ENCODE measurements at places on chromosomes 16 and 17. TPM values are rescaled to one million over a fixed set of nuclear protein-coding genes. Genes with fewer than 3 reads are reported as not detected.
A peak's percentile ranks its signal among the peaks of the same experiment; 100 is the strongest.

Gene CCL4
- total RNA-seq: 82.1 TPM

Gene SOX15
- 0.64 TPM for total RNA-seq

Gene GFAP
- total RNA-seq: not detected

Gene ST6GALNAC1
- not detected for total RNA-seq

Gene PGS1
- total RNA-seq: 55.2 TPM

Gene TBC1D3B
- 8.3 TPM for total RNA-seq

Gene NXPH3
- not detected for total RNA-seq

Gene KRTAP3-1
- total RNA-seq: not detected

Gene EZH1
- 81.6 TPM for total RNA-seq

Gene WIPI1
- 11.2 TPM for total RNA-seq

Gene COPS3
- 73.7 TPM for total RNA-seq

Gene CDT1
- 4.3 TPM for total RNA-seq

Gene UTS2R
- not detected for total RNA-seq

DNA sequence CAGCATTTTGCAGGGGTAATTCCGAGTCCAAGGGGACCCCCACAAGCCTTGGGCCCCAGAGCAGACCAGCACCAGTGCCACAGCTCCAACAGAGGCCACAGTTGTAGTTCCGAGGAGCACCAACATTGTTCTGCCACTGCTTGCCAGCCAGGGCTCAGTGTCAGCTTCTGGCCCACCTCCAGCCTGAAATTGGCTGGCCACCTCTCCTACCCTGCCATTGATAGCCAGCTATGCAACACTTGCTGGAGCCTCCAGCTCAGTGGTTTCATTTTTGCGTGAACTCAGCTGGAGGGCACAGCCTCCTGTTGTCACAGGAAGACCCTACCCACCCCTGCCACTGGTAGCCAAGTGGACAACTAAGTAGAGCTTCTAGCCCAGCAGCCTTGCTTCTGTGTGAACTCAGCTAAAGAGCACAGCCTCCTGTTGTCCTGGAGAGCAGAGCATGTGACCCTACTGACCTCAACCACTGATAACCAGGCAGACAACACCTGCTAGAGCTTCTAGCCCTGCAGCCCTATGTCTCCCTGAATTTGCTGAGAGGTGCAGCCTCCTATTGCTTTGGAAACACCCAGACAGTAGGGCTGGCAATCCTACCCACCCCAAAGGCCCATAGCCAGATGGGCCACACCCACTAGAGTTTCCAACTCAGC is 24.9 kb downstream of the HYDIN start:
- no peak for DNase-seq

- DNase-seq: no peak
These were observed 44.3 kb upstream of the GNG13 start for GRCh38 chr16:844638-845350.

- DNase-seq: no peak
These were observed 52.4 kb upstream of the MRPS23 start for GRCh38 chr17:57902117-57902799.

DNA sequence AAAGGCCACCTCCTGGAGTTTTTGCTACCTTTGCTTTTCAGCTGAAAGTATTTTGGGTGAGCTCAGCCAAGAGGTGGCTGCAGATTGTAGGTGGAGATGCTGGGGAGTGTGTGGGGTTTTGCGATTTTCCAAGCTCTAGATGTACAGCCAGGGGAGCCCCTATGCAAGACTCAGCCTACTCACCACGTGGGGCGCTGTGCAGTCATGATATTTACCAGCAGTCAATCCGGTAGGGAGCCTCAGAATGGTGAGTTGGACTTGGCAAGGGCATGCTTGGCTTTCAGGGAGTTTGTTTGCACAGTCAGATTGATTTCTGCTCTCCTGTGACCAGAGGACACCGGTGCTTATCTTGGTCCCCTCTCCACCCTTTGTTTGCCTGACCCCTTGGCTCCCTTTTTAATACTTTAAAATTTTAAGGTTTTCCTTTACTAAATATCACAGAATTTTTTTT is 175.3 kb downstream of the UTP18 start:
- DNase-seq: no peak

DNA sequence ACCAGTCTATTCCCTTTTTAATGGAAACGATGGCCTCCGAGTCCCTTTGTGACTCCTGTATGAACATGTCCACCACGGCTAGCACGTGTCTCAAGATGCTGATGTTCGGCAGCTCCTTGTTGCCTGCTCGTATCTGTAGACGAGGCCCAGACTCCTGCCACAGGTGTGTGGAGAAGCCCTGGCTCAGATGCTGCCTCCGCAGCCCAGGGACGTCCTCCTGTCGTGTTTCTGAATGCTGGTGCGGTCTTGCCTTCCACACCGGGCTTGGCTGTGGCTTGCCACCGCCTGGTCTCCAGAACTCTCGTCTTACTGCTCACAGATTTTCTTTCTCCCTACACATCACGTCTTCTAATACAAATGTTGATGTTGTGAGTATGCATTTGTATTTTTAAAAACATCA is 17.0 kb downstream of the FOXF1 start:
- DNase-seq: no peak

- no peak for DNase-seq
These were observed 406.0 kb downstream of the SEC14L1 start for GRCh38 chr17:77546772-77547241.

DNA sequence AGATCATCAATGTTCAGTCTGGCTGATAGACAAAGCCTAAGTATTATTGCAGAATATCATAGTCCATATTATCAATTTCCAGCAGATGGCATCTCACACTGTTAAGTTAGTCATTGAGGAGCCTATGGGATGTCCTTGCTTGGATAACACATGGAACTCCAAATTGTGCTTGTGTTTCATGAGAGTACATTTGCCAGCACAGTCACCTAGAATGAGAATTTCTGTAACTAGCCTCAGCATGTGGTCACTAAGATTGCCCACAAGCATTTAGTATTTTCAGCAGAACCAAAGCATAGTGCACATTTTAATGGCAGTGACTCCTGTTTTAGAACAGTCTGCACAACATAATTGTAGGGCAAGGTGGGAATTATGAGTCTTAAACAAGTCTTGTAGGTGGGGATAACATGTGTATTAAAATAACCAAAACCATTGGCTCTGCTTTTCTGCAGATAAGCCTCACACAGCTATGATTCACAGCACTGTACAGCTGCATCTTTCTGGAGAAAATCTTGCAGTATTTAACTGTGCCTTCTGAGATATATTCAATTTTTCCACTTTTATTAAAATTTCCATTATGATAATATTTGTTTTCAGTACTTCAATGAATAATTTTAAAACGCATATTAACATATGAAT is 882.8 kb upstream of the SOX9 start:
- DNase-seq: no peak

DNA sequence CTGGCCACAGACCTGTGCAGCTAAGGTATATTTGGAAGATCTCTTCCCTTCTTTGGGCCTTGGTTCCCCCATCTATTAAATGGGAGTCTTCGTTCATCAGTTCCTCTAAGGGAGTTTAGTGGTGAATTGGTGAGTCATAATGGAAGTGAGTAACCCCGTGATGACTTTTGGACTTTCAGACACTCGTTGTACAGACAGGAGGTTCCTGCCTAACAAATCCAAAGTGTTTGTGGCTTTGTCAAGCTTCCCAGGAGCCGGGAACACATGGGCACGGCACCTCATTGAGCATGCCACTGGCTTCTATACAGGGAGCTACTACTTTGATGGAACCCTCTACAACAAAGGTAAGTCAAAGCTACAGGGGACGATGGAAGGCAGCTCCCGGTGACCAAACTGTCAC is 40.4 kb downstream of the WSCD1 start:
- no peak for DNase-seq

- DNase-seq: peak; percentile 81
These were observed at the start of gene SETD6 for GRCh38 chr16:58515125-58515870. Gene SETD6, plus strand, starts transcription at chr16:58515517. Its CDS starts 21 bp downstream, at chr16:58515538.

GRCh38 chr17:72212041-72212440 is 91.2 kb downstream of the SOX9 start:
- DNase-seq: no peak

GRCh38 chr16:89890200-89890599 is 16.8 kb downstream of the TCF25 start:
- DNase-seq: no peak

- DNase-seq: no peak
These were observed 38.8 kb upstream of the C16orf82 start for GRCh38 chr16:27027971-27028370.

GRCh38 chr16:27503662-27504061 is 46.1 kb downstream of the GTF3C1 start:
- no peak for DNase-seq

- DNase-seq: no peak
These were observed 22.0 kb upstream of the ALDH3A1 start for GRCh38 chr17:19769946-19770652.

- DNase-seq: no peak
These were observed 7.5 kb downstream of the GINS2 start for GRCh38 chr16:85681255-85681654.

DNA sequence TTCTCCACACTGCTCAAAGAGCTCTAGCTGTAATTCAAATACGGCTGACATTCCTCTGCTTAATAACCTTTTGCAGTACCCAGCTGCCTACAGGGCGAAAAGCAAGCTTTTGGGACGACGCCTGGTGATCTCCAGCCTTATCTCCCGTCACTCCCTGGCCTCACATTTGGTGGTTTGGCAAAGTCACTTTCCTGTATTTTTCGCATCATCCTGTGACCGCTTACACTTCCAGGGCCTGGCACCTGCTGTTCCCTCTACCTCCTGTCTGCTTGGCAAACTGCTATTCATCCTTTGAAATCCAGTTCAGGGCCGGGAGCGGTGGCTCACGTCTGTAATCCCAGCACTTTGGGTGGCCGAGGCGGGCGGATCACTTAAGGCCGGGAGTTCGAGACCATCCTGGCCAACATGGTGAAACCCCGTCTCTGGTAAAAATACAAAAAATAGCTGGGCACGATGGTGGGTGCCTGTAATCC is 2.7 kb upstream of the BHLHA9 start:
- no peak for DNase-seq

GRCh38 chr17:44221084-44221861 is 1.8 kb upstream of the UBTF start:
- peak; percentile 58 for DNase-seq

DNA sequence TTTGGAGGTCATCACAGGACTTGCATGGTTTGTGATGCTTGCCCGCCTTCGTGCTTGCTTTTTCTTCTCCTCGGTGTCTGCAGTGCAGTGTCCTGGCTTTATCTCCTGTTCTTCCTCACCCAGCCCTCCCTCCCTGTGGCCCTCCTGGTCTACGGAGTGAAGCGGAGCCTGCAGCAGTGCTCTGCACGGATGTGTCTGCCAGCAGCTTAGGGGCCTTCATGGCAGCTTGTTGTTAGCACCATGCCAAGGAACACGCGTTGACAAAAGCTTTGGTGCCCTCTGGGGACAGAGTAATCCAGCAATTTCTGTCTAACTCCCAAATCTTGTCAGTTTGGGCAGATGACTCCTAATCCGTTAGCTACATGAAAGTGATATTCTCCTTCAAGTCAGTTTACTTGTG is 9.9 kb downstream of the DHODH start:
- no peak for DNase-seq

DNA sequence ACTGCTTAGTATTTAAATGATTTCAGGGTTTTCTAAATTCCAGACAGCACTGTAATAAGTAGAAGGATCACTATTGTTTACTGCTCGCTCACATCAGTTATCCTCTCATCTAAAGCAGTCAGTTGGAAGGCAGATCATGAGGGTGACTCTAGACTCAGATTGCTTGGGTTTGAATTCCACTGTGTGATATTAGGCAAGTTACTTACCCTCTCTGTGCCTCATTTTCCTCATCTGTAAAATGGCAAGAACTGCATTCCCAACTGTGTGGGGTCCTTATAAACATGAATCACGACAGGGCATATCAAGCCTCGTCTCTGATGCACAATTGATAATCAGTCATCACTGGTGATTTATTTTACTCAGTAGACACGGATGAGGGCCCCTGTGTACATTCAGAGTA is 15.1 kb downstream of the CLUAP1 start:
- DNase-seq: no peak

GRCh38 chr17:33038740-33039139 is 47.1 kb downstream of the SPACA3 start:
- DNase-seq: no peak

DNA sequence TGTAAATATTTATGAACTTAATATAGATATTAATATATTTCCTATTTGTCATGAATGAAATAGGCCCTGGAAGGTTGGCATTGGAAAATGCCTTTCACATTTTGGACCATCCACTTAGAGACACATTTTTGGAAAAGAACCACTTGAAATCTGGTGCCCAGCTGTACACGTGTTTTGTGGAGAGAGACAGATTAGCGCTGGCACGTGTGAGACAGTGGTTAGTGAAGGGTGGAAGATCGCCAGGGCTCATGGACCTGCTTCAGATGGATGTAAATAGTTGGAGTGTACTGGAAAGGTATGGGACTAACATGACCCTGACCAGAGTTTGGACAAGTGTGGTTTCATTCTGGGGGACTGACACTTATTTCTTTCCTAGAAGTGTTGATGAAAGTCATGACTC is 222.9 kb downstream of the PRKCA start:
- DNase-seq: no peak

DNA sequence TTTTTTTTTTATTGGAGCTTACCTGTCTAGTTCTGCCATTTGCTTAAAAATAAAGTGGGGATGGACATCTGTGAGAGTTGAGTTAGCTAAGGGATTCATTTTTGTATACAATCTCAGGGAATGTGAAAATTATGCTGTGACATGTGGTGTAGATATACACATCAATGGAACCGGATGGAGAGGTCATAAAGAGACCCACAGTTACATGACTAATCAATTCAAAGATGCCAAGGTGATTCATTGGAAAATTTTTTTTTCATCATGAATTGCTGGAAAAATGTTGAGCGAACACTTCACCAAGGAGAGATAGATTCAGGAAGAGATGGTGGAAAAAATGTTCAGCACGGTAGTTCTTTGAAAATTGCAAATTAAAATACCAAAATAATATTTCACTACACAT is 605.4 kb upstream of the KIF2B start:
- no peak for DNase-seq

- DNase-seq: no peak
These were observed 28.2 kb downstream of the ST3GAL2 start for GRCh38 chr16:70410734-70411133.

- no peak for DNase-seq
These were observed 207.9 kb downstream of the TANC2 start for GRCh38 chr17:63173903-63174302.

GRCh38 chr17:72661116-72661944 is 431.2 kb downstream of the SLC39A11 start:
- DNase-seq: no peak

DNA sequence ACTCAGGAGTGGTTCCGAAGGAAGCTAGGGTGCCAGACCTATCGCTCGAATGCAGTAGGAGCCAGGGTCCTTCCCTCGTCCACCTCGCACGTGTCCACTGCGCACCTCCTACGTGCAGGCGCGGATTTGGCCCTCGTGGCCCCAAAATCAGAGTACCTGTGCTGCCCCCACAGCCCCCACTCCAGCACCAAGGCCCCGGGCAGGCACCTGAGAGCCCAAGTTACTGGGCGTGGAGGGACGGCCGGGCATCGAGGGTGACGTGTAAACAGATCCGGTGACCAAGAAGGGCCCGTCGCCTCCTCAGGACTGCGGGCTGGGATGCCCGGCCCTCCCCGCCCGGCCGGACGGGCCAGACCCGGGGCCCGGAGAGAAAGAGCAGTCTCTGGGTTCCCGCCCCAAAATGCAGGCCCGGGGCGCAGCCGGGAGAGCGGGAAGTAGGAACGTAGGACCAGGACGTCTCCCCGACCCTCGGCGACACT is 492 bp downstream of the SLC25A39 start:
- DNase-seq: no peak

Data from activated B cell treated with CpG ODN at 0.5 μM for 24 hours (primary cell).